Stimulated activated CD4-positive, alpha-beta T cell treated with anti-CD3 and anti-CD28 coated beads, Interleukin-4, amount 100 ng/mL, for 4 hours (primary cell): ENCODE measurements at places on chromosomes 2 and 18.

DNA sequence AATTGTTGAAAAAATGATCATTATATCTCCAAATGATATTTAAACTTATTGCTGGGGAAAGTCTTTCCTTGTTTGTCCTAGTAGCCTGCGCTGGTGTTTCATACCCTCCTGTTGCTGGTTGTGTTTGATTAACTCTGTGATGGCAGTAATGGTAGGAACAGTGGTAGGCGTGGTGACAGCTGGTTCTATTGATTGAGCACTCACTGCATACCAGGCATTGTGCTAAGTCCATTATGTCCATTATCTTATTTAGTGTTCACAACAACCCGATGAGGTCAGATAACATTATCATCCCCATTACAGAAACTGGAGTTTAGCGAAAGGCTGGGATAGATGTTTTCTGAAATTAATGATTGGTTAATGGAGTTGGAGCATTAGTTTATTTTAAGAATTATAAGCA, 77.8 kb upstream of the STON1 start:
- no peak for DNase-seq

- no peak for DNase-seq
Observed at GRCh38 chr18:47417807-47418206, 166.3 kb upstream of the SKOR2 start.

DNA sequence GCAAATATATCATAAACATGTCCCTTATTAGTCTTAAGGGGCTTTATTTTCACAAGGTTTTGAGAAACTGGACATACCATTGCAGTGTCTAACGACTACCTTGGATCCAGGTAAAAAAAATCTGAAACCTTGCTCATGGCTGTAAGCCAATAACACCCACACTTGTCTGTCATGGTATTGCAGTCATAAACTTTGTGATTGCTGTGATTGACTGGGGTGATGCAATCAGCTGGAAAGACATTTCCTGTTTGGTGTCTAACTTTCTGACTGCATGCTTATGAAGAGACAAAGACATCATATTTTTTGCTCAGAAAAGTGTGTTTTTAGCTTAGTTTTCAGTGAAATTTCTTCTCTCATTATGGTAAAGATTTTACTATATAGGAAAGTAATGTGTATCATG, 635.0 kb downstream of the TSN start:
- DNase-seq = no peak

DNA sequence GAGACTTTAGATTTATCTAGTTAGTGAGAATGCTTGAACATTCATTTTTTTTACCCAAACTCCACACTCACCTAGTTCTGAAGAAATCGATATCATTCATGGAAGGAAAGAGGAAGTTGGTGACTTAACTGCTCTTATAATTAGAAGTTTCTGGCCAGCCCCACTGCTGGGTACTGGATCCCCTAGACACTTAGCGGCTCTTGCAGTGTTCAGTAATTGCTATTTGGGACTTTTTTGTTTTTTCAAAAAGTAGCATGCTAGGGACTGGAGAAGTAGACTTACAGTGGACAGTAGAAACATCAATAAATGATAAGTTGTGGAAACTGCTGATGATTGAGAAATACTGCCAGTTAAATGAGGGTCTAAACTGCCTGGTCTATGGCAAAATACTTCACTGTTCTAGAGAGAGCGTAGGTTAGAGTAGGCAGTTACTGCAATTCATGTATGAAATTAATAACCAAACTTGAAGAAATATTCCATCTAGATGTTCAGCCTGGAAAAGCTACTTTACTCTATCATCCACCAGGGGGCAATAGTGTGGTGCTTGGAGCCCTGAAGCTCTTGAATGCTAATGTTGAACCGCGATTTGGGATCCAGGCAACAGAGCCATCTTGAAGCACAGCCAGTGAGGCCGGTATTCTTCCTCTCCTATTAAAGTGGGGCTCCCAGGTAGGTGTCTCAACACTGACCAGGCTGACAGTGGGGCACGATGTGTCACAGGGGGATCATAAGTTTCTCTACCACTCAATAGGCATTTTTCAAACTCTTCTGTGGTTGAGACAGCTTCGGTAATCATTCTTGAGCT, 146.1 kb upstream of the SESTD1 start:
- no peak for DNase-seq

- DNase-seq = no peak
Observed at GRCh38 chr2:203476881-203477280, 58.2 kb downstream of the RAPH1 start.

GRCh38 chr2:147851244-147851930, 6.6 kb downstream of the ACVR2A start:
- DNase-seq = no peak

DNA sequence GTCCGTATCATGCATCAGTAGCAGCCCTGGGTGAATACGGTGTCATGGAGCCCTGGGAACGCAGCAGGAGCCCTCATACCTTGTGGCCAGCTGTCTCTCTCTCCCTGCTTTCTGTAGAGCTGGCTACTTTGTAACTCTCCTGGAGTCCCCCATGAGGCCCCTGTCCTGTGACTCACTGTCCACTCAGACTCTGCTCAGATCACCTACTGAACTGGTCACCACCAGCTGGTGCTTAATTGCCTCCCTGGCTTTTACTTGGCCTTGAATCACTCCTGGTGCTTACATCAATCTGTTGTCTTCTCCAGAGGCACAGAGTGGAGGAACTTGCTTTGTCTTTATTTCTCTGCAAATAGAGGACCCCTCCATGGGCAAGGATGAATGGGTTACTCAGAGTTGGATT, 172.7 kb downstream of the HRH4 start:
- DNase-seq = no peak

- no peak for DNase-seq
Observed at GRCh38 chr2:15042801-15043217, 410.3 kb downstream of the LRATD1 start.

DNA sequence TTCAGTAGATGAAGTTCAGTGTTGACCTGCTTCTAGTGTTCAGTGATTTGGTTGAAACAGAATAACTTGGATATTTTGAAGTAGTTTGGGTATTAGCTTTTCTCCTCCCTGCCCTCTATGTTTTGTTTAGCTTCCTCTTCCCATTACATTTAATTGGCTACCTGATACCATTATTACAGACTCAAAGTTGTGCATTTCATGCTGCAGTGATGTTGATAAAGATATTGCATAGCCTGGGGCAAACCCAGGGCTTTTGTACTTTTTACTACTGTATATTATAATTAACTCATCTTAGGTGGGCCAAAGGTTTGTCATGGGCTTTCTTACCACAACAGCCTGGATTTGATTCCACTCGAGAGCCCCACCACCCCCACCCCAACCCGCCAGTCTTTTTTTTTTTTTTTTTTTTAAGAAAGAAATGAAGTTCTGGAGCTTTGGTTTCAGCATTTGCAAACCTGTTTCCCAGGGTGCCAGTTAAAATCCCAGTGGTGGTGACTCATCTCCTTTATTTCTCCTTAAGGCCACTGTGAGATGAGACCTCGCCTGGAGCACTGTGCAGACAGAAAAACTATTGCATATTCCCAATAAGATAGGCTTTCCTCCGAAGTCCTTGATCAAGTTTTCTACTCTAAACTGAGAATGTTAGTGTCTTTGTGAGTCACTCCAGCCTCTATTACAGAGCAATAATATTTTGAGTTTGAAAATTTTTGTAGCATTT, 393.7 kb upstream of the FANCL start:
- no peak for DNase-seq

DNA sequence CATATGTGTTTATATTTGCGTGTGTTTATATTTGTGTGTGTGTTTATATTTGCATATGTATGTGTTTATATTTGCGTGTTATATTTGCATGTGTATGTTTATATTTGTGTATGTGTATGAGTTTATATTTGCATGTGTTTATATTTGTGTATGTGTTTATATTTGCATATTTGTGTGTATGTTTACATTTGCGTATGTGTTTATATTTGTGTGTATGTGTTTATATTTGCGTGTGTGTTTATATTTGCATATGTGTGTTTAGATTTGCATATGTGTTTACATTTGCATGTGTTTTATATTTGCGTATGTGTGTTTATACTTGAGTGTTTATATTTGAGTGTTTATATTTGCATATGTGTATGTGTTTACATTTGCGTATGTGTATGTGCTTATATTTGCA, 115.7 kb upstream of the CTDP1 start:
- no peak for DNase-seq

GRCh38 chr2:218238887-218239286, 21.9 kb downstream of the ARPC2 start:
- no peak for DNase-seq

DNA sequence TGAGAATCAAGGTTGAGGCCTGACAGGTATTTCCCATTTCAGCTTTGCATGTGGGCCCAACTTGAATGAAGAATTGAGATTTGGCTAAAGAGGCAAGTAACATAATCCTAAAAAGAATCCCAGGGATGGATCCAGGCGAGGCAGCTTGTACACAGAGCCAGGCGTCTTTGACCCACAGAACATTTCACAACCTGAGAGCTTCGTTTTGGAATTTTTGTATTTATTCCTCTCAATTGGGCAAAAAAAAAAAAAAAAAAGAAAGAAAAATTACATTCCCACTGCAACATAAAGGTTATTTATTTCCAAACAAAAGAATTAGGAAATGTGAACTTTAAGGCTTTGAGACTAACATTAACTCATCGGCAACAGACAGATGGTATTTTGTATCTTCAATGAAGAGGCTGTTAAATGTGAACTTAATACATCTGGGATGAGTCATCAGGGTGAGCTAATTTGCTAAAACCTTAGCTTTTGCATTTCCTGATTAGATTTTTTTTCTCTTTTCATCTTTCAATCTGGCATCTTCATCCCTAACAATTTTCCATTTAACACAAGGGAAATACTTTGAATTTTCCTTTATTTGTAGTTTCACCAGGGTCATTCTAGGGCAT, 478.5 kb upstream of the TNP1 start:
- no peak for DNase-seq

- no peak for DNase-seq
Observed at GRCh38 chr2:26459991-26460612, 17.8 kb downstream of the OTOF start.

DNA sequence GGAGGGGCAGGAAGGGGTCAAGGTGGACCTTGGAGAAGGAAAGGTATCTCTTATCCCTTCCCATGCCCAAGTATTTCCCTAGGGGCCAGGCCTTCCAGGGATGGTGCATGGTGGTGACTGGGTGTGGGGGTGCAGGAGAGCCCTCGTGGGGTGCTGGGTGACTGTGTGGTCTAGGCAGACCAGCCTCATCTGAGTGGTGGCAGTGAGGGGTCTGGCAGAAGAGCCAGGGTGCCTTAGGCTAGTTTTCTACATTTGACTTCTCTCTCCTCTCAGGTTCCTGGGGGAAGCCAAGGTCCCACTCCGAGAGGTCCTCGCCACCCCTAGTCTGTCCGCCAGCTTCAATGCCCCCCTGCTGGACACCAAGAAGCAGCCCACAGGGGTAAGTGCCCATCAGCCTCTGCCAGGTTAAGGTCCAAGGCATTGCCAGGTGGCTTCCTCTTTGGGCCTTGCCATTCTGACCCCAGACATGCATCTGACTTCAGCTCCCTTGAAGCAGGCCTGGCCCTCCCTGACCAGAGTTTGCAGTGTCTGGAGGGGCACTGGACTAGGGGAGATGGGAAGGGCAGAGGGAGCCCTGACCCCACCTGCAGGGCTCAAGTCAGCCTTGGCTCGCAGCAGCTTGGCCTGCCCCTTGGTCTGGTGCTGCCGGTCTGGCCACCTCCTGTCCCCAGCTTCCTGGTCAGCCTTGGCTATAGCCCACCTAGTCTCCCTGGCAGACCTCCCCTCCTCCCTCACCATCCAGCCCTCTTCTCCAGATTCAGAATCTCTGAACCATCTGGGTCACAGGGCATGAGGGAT, 49.8 kb downstream of the DYSF start:
- DNase-seq = no peak

DNA sequence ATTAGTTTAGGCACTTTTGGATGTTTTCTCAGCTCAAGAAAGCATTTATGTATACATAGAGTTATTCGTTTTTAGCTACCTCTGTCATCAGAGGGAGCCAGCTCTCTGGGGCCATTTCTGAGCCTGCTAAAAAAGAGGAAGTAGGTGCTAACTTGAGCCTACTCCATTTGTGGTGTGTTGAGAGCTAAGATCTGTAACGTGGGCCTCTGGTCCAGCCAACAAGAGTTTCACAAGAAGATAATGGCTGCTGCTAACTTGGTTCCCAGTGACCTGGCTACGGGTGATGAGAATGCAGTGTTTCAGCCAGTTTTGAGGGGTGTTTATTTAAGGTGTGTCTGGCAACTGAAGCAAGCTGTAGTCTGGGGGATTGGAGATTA, 182.5 kb downstream of the PRKCE start:
- no peak for DNase-seq

DNA sequence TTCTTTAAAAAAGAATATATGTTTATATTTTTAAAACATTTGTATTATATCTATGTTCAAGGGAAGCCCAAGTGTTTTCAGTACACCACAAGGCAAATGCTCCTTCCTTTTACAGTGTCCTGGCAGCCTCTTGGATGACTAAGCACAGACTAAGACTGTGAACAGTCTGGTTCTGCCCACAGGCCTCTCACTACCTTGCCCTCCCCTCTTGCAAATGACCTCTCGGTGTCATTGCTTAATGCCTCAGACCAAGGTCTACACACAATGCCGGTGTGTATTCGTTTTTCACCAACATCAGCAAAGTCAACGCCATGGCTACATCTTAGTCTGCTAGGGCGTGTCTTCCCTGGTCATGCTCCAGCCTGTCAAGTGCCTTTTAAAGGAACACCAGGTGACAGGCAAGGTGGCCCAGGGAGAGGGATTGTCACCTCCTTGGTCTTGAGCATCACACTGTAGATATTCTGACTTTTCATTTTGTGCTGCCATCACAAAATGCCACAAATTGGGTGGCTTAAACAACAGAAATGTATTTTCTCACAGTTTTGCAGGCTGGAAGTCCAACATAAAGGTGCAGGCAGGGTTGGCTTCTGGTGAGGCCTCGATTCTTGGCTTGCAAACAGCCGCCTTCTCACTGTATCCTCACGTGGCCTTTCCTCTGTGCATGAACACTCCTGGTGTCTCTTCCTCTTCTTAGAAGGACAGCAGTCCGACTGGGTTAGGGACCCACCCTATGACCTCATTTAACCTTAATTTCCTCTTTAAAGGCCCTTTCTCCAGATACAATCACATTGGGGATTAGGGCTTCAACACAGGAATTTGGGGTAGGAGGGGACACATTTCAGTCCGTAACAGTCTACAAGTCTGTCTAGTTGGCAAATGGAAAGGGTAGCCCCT, 266.5 kb downstream of the KLHL29 start:
- DNase-seq = no peak

- no peak for DNase-seq
Observed at GRCh38 chr18:31721601-31722000, 37.2 kb upstream of the B4GALT6 start.

DNA sequence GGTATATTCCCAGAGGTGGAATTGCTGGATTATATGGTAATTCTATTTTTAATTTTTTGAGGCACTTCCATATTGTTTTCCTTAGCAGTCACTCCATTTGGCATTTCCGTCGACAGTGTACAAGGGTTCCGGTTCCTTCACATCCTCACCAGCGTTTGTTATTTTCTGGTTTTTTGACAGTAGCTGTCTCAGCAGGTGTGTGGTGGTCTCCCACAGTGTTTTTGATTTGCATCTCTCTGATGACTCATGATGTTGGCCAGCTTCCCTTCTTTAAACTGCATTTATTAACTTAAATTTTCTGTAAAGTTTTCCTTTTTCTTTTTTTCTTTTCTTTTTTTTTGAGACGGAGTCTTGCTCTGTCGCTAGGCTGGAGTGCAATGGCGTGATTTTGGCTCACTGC, 19.7 kb downstream of the SH3BP4 start:
- no peak for DNase-seq
